ENCODE measurements at places on chromosomes 7 and 10.

DNA sequence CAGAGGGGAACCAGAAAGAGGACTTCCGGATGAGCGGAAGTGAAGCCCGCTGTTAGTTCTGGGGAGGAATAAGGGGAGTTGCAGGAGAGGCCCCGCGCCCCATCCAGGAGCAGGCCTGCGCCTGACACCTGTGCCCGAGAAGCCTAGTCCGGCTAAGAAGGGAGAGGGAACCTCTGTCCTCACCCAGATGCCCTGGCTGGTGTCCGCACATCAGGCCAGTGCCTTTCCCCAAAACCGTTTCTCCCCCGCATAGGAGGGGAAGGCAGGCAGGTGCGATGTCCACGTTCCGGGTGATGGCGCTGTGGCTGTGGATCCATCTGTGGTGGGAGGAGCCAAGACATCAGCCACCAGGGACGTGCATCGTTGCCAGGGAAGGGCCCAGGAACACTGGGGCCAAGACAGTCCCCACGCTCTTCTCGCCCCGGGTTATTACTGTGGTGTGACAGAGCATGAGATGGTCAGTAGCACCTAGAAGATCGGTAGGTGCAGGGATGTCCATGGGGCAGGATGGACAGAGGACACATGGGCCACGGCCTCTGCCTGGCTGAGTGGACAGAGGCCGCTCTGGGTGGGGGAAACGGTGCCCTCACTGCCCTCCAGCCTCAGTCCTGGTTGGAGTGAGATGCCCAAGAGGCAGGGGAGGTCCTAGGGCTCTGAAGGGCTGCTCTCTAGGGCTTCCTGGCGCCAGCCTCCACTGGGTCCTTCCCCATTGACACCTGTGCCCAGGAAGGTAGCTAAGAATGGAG, 262.7 kb downstream of the CELF2 start:
- DNase-seq, result no peak

DNA sequence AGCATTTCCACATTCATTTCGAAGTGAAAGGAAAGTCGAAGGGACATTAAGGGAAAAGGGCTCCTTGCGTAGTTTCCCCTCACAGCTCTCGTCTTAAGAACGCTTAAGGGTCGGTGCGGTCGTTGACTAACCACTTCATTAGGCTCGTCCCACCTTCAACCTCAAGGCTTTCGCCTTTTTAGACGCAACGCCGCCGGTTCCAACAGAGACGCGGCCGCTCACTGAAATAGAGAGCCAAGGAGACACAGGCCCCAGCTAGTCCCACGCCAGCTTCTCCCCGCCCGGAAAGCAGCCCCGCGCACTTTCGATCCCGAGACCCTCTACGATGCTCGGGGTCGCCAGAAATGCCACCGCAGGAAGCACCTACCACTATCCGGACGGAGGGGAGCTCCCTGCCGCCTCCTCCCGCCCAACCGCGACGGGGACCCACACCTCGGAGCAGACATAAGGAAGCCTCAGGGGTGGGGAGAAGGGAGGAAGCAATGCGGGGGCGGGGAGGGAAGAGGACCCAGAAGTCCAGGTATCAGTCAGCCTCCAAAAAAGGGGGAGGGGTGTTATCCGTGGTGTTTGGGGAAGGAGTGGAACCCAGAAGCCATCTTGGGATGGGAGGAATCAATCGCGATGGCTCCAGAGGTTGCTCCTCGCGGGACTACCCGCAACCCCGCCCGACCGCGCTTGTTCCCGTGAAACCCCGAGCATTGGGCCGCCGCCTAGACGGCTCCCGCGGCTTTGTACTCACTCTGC, 559 bp downstream of the TRA2A start:
- peak; percentile 34 for DNase-seq

DNA sequence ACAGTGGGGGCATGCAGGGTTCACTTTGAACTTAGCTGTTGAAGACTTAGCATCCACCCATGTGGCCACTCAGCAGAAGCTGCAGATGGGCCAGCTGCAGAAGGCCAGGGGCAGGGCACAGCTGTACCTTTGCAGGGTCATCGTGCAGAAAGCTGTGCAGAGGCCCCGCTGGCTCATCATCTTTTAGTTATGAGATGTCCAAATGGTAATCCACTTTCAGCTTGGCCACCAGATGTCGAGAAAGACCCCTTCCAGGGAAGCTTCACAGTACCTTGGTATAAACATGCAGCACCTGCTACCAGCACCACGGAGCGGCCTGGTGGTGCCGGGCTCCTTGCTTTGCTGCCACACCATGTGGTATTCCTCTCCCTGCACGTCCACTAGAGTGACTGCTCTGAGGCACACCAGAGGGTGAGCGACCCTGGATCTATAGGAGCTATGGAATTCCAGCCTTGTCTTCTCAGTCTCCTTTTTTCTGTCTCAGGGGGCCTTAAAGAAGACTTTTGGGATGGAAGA, 74.2 kb upstream of the LAMB4 start:
- DNase-seq, result no peak

DNA sequence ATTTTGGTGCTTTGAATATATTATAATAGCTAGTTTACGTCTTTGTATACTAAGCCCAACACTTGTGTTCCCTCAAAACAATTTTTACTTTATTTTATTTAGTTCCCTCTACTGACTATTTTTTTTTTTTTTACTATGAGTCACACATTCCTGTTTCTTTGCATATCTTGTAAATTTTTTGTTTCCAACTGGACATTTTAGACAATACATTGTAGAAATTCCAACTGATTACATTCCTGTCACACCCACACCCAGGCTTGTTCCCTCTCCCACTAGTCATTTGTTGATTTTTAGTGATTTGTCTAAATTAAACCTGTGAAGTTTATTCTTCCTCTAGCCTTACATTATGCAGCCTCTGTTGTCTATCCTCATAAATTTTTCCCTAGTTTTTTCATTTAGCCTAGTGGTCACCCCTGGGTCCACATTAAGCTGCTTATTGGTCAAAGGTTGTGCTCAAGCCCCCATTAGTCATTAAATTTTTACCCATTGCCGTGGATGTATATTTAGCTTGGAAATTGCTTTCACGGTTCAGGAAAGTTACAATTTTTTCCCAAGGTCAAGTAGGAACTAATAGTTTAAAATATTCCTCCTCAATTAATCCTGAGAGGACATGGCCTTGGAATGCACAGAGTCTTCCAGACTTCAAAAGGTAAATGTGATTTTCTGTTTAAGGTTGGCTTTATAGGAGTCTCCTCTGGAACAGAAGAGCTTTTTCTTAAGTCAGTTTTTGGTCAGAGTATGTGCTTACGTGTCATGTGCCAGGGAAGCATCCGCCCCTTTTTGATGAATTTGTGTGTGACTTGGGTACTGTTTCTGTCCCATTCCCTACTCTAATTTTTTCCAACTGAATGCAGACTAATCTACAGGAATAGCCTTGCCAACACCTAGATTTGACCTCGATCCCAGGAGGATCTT, 207.6 kb upstream of the TMEM72 start:
- DNase-seq, result no peak

GRCh38 chr7:110830778-110831177, 260.1 kb upstream of the LRRN3 start:
- no peak for DNase-seq
